Cortex of kidney (tissue), 1 donor: ENCODE measurements at places on chromosomes 1 and 21.

DNA sequence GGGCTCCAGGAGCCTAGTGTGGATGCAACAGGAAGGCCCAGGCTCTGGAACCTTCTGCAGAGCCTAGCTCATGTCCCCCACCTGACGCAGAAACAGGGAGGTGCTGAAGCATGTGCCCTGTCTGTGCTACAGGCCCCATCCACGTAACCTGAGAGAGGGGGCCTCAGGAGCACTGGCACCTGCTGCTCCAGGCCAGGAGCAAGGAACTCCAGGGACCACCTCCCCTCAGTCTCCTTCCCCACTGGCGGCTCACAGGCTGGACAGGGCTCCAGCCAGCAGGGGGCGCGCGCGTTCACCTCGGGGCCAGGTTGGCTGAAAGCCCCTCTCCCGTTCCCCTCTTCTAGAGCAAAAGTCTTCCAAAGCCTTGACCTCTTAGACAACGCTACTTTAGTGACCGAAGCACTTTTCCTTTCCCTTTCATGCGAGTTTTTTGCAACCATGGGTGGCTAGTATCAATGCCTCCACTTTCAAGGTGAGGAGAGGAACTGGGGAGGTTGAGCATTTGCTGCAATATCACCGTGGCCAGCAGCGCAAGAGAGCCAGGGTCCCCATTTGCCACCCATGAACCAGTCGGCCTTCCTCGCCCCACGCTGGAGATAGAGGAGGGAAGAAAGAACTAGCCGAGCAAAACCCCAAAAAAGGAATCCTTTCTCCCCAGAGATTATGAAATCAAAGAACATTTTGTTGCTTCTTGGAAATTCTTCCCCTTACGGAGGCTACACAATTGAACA is 52.4 kb upstream of the GPR157 start:
- no peak for DNase-seq

GRCh38 chr1:80462006-80462405 is 1338.7 kb upstream of the ADGRL2 start:
- no peak for DNase-seq

GRCh38 chr21:39064325-39065012 is 118.8 kb downstream of the PSMG1 start:
- no peak for DNase-seq

GRCh38 chr1:61224609-61225008 is 142.2 kb downstream of the NFIA start:
- no peak for DNase-seq

- DNase-seq = no peak
Observed at GRCh38 chr1:192756314-192756713, 52.5 kb upstream of the RGS2 start.

DNA sequence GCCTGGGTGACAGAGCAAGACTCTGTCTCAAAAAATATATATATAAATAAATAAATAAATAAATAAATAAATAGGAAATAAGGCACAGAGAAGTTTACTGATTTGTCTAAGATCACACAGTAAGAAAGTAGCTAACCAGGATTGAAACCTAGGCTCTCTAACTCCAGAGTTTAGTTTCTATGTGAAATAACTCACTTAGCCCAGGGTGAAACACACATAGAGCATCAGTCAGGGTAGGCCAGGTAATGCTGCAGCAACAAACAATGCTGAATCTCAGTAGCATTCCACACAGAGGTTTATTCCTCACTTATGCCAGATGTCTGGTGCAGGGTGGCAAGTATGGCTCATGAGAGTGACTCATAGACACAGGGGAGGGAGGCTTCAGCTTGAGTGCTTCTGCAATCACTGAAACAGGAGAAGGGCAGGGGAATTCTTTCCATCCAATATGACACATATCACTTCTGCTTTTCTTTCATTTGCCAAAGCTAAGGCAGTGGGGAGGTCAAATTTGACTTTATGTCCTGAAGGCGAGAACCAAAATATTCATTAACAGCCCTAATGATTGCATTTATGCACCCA is 37.1 kb upstream of the KANK4 start:
- DNase-seq = no peak

DNA sequence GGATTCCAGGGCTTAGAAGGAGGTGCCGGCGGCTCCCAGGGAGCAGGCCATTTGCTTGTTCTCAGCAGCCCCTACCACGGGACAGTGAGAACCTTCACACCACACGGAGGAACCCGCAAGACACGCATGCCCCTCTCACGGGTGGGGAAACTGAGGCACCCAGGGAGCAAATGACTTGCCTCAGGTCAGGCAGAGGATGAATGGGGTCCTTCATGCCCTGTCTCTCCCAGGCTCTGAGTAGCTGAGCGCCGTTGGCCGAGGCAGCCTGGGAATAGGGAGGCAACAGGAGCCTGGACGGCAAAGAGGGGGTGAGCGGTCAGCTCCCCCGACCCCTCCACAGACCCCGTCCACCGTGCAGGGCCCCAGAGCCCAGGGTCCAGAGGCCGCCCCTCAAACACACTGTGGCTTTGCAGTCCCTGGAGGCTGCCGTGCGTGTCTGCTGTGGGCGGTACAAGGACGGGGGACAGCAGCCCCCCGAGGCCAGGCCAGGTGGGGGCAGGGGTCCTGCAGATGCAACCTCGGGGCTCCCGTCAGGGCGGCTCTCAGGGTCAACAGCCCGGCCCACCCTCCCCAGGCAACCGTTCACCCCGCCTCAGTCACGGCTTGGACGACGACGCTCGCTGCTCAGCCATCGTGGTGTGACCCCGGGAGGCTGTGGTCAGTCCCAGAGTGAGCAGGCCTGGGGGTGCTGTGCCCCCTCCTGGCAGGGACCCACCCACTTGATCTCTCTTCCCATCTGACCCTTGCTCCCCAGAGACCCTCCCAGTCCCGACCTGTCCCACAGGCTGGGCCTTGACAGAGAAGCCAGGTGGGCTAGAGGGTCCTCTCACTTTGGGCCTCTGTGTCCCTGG is 15.8 kb upstream of the COL6A2 start:
- DNase-seq = no peak

GRCh38 chr1:81458186-81458585 is 342.5 kb upstream of the ADGRL2 start:
- DNase-seq = no peak

GRCh38 chr1:55463814-55464475 is 248.8 kb upstream of the USP24 start:
- DNase-seq = no peak

- no peak for DNase-seq
Observed at GRCh38 chr1:207024202-207025145, 8.1 kb downstream of the C1orf116 start.

- no peak for DNase-seq
Observed at GRCh38 chr21:29306920-29307319, 8.2 kb downstream of the BACH1 start.

DNA sequence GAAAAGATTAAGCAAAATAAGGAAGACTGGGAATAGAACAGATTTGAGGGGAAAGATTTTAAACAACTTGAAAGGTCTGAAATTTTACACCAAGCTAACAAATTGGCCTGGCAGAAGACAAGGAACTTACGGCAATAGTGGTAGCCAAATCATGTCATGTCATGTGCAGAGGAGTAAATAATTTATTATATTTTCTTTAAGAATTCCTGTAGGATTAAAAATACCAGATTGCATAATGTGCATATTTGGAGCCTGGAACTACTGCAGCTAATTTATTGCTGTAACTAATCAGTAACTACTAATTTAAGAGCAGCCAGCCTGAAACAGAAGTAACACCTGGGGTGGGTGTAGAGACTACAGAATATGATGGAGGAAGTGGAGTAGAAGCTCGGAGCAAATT is 334.3 kb downstream of the TGFB2 start:
- no peak for DNase-seq
